Activated T-cell treated with anti-CD3 and anti-CD28 coated beads, Interleukin-2, amount 50 U/mL, for 72 hours (primary cell): ENCODE measurements at places on chromosomes 16 and 17. TPM values are rescaled to one million over a fixed set of nuclear protein-coding genes. Genes with fewer than 3 reads are reported as not detected.

GUCY2D gene
- not detected for total RNA-seq

- H3K27me3 ChIP-seq, result no peaks in the 10 kb centered on the region
- H3K27ac ChIP-seq, result no peak overlapping the region
- no peaks in the 10 kb centered on the region for H3K4me1 ChIP-seq
Observed at GRCh38 chr17:70879401-70879800, 710.1 kb downstream of the KCNJ2 start.

DNA sequence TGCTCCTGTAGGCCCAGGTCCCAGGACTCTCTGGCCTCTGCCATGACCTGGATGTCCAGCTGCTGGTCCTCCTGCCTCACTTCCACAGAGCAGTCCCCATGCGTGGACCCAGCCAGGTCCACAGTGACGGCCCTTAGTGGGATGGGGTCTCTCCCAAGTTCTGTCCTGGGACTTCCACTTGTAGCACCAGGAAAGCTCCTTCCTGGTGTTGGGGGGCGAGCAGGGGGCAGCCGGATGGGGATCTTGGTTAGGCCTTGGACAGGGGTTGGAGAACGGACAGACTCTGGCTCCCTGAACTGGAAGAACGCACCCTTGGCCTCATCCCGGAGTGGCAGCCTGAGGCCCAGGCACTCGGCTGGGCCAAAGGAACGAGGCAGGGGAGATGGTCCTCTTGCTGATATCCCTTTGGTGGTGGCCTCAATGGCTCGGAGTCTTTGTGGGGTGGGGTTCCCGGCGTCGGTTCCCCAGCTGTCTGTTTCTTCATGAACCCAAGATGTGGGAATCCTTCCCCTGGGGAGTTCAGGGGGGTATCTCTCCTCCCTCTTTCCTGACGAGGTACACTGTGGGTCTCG is 7.2 kb downstream of the GAS2L2 start:
- no peak overlapping the region for H3K27ac ChIP-seq
- H3K27me3 ChIP-seq, result peaks cover 46% of the 10 kb centered on the region
- peaks cover 26% of the 10 kb centered on the region for H3K4me1 ChIP-seq
- H3K36me3 ChIP-seq, result no peaks in the 10 kb centered on the region
- H3K4me3 ChIP-seq, result no peak overlapping the region

CD300C gene
- total RNA-seq, result not detected

TRIM47 gene
- 24.1 TPM for total RNA-seq

GRCh38 chr17:78596871-78597764 is 19.9 kb upstream of the DNAH17 start:
- H3K27me3 ChIP-seq, result peaks cover 15% of the 10 kb centered on the region
- DNase-seq, result no peak
- no peak overlapping the region for H3K4me3 ChIP-seq
- no peaks in the 10 kb centered on the region for H3K36me3 ChIP-seq
- peaks cover 15% of the 10 kb centered on the region for H3K4me1 ChIP-seq
- H3K27ac ChIP-seq, result no peak overlapping the region

GRCh38 chr17:50559674-50560184 is 786 bp upstream of the CACNA1G start:
- H3K4me1 ChIP-seq, result peaks cover 15% of the 10 kb centered on the region
- no peak overlapping the region for H3K27ac ChIP-seq
- no peaks in the 10 kb centered on the region for H3K36me3 ChIP-seq
- H3K4me3 ChIP-seq, result peak overlapping the region; percentile 92
- H3K27me3 ChIP-seq, result peaks cover 39% of the 10 kb centered on the region

DNA sequence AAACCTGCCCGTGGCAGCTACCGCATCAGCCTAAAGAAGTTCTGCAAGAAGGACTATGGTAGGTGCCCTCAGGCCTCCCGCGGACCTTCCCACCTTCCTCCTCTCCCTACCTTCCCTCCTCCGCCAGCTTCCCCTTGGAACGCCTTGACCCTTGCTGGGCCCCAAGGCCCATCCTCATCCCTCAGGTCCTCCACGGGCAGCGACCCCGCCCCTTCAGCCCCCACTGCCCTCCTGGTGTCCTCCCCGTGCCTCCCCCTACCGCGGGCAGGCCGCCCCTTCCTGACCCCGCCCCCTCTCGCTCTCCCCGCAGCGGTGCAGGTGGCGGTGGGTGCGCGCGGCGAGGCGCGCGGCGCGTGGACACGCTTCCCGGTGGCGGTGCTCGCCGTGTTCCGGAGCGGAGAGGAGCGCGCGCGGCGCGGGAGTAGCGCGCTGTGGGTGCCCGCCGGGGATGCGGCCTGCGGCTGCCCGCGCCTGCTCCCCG is 1.4 kb upstream of the TBC1D24 start:
- DNase-seq, result no peak
- H3K27ac ChIP-seq, result no peak overlapping the region
- H3K4me1 ChIP-seq, result peaks cover 21% of the 10 kb centered on the region
- H3K36me3 ChIP-seq, result no peaks in the 10 kb centered on the region

CCDC144A gene
- total RNA-seq, result 3.1 TPM

IL34 gene
- total RNA-seq, result 0.36 TPM

DNA sequence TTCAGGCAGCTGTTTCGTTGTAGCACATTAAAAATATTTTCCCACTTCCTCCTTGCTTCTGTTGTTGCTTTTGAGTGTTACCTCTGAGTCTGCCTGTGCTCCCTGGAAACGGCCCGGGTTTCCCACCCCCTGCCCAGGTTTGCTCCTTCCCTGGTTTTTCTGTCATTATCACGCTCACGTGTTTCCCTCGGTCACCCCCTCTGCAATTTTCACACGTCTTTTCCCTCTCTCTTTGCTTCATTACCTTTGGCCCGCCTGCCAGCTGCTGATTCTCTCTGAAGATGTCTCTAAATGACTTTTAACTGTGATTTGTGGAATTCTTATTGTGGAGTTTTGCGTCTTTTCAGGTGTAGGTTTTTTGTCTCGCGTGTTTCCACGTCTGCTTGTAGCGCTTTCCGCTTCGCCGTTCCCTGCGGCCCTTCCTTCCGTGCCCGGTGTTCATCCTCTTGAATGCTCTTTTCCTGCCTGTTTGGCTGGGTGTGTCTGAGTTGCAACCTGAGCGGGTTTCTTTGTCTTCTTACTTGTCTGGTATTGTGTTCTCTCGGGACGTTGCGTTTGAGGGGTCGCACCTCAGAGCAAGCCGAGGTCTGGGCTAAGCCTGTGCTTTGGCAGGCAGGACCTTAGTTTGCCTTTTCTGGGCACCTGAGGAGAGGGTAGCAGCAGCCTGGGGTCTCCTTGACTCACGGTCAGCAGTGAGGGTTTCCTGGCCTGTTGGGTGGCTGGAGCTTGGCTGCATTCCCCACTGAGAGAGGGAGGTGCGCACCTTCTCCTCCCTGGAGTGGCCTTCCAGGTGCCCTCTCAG is 96.3 kb upstream of the ZNF750 start:
- H3K36me3 ChIP-seq, result peaks cover 17% of the 10 kb centered on the region
- no peak overlapping the region for H3K27ac ChIP-seq
- H3K4me1 ChIP-seq, result no peaks in the 10 kb centered on the region
- no peaks in the 10 kb centered on the region for H3K27me3 ChIP-seq
- no peak for DNase-seq
- H3K4me3 ChIP-seq, result no peak overlapping the region

DOC2A gene
- 0.43 TPM for total RNA-seq

DNA sequence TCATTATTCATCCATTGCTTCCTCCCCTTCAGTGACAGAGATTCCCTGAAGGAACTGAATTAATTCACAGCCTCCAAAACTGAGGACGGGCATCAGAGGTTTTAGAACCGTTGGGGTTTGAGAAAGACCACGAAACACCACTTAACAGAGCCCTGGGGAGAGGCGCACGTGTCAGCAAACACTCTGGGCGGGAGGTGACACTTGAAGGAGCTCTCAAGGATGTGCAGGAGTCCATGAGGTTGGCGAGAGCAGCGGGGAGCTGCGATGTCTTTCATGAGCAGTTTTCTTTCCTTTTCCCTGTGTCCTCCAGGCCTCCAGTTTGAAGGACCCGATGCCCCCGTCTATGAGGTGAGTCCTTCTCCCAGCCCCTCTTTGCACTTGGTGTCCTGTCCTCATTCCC is 23.7 kb downstream of the B4GALNT2 start:
- DNase-seq, result no peak
- H3K27ac ChIP-seq, result no peak overlapping the region
- H3K27me3 ChIP-seq, result peaks cover 36% of the 10 kb centered on the region
- H3K4me3 ChIP-seq, result no peak overlapping the region
- no peaks in the 10 kb centered on the region for H3K4me1 ChIP-seq

TEKT5 gene
- not detected for total RNA-seq

MMP15 gene
- 0.76 TPM for total RNA-seq

DNA sequence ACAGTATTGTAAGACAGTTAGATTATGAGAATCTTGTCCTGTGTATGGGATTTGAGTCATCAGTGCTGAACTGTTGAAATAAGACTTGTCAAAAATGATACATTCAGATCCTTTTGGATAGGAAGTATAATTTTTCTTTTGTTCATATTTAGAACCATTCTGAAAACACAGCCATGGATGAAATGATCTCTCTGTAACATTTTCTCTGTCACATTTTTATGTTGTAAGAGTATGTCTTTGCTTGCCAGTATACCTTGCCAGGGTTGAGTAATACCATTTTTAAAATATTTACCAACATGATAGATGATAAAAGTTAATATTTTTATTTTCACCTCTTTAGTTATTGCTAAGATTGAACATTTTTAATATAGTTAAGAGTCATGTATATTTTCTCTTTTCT is 45.0 kb downstream of the NSRP1 start:
- peaks cover 25% of the 10 kb centered on the region for H3K4me1 ChIP-seq
- no peak overlapping the region for H3K27ac ChIP-seq
- DNase-seq, result no peak
- H3K36me3 ChIP-seq, result peaks cover 26% of the 10 kb centered on the region
- no peak overlapping the region for H3K4me3 ChIP-seq

NGFR gene
- 0.14 TPM for total RNA-seq

DNA sequence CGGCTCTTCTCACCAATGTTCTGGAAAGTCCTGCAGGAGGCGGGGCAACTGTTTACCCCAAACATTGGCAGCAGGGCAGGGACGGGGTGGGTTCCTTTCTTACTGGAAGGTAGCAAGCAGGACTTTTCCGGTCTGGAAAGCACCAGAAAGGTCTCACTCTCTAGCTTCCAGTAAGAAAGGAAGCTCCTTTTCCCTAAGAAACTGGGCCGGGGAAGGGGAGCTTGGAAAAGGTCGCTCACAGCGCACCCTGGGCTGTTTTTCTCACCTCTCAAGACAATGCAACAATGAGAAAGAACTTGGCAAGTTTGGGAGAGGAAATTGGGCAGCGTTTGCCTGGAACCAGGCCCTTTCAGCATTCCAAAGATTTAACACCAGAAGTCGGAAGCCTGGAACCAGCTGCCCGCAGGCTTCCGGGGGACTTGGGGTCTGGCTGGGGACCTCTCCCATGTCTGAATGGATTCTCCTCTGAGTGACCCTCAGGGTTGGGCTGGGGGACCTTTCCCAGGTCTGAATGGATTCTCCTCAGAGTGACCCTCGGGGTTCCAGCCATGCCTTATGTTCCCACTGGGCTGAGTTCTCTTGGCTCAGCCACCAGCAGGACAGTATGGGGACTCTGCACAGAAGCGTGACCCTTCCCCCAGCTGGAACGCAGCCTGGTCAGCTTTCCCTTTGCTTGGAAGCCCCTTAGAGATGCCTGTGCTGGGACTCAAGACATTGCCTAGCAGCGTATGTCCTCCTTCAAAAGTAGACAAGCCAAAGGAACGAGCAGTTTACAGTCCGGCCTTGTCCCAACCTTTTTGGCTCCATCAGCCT is 166.5 kb upstream of the PLCG2 start:
- H3K36me3 ChIP-seq, result no peaks in the 10 kb centered on the region
- no peak overlapping the region for H3K27ac ChIP-seq
- H3K4me3 ChIP-seq, result no peak overlapping the region
- DNase-seq, result no peak
- H3K27me3 ChIP-seq, result no peaks in the 10 kb centered on the region
- no peaks in the 10 kb centered on the region for H3K4me1 ChIP-seq

- H3K4me1 ChIP-seq, result peaks cover 38% of the 10 kb centered on the region
- H3K36me3 ChIP-seq, result peaks cover 10% of the 10 kb centered on the region
- H3K27me3 ChIP-seq, result no peaks in the 10 kb centered on the region
- no peak for DNase-seq
Observed at GRCh38 chr17:4262703-4263102, 1.1 kb downstream of the ANKFY1 start.

IRX3 gene
- total RNA-seq, result 2.5 TPM

STUB1 gene
- 70.4 TPM for total RNA-seq

- H3K27ac ChIP-seq, result no peak overlapping the region
- peaks cover 52% of the 10 kb centered on the region for H3K4me1 ChIP-seq
Observed at GRCh38 chr17:75240394-75241142, 20.8 kb downstream of the GGA3 start.

DNA sequence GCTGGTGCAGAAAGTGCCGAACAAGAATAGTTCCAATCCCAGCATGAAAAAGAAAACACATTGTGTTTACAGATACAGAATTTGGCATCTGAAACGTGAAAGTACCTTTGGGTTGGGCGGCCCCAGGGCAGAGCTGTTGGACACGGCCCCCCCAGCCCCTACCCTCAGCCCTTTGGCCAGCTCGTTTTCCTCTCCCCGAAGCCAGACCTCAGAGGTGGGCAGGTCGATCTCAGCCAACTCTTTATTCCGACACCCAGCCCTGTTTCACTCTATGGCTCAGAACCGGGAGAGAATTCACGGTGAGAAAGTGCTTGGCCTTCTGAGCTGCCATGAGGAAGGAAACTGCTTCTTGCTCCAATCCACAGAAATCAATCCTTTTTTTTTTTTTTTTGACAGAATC is 11.3 kb downstream of the NTN1 start:
- DNase-seq, result no peak
- peaks cover 30% of the 10 kb centered on the region for H3K27me3 ChIP-seq
- H3K4me3 ChIP-seq, result no peak overlapping the region
- H3K36me3 ChIP-seq, result no peaks in the 10 kb centered on the region
- no peak overlapping the region for H3K27ac ChIP-seq
- H3K4me1 ChIP-seq, result no peaks in the 10 kb centered on the region

VTN gene
- 0.19 TPM for total RNA-seq

DNA sequence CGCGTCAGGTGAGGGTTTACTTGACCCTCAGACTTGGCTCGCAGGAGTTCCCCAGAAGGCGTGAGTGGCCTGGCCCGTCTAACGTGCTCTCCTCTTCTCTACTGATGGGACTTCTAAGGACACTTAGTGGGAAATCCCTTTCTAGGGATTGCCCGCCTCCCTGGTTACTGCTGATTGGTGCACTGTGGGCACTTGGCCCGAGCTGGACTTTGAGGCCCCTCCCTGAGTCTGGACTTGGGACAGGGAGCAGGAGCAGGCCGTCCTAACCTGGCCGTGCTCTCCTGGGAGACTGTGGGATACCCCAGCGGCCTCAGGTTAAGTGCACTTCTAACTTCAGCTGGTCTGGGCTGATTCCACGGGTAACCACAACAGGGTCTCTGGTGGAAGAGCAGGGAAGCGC is 14.7 kb downstream of the IFT140 start:
- no peak overlapping the region for H3K4me3 ChIP-seq
- no peaks in the 10 kb centered on the region for H3K27me3 ChIP-seq
- DNase-seq, result no peak
- no peak overlapping the region for H3K27ac ChIP-seq
- H3K36me3 ChIP-seq, result no peaks in the 10 kb centered on the region

GRCh38 chr17:69246726-69247375 is 18.2 kb upstream of the ABCA10 start:
- DNase-seq, result no peak
- no peaks in the 10 kb centered on the region for H3K27me3 ChIP-seq
- H3K4me3 ChIP-seq, result no peak overlapping the region

DNA sequence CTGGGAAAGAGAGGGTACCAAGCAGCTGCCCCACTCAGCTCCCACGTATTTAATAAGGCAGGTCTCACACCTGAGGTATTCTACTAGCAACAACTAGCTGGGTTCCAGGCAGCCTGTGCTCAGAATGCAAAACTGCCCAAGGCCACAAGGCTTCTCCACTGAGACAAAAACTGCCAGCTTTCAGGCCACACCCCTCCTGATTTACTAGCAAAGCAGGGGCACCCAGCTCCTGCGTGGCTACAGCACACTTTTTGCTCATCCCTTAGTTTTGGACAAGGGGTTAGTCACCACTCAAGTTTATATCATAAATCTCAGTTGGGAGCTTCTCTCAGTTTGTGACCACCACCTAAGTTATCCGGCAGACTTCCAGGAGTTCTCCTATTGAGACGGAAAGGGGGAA is 494.6 kb downstream of the CDH11 start:
- no peak overlapping the region for H3K4me3 ChIP-seq
- H3K4me1 ChIP-seq, result no peaks in the 10 kb centered on the region
- DNase-seq, result no peak
